Stimulated activated CD4-positive, alpha-beta T cell treated with anti-CD3 and anti-CD28 coated beads, Interleukin-1b, Interleukin-23, amount 100 ng/mL, for 1 hour (primary cell): ENCODE measurements at places on chromosomes 7 and 10.

DNA sequence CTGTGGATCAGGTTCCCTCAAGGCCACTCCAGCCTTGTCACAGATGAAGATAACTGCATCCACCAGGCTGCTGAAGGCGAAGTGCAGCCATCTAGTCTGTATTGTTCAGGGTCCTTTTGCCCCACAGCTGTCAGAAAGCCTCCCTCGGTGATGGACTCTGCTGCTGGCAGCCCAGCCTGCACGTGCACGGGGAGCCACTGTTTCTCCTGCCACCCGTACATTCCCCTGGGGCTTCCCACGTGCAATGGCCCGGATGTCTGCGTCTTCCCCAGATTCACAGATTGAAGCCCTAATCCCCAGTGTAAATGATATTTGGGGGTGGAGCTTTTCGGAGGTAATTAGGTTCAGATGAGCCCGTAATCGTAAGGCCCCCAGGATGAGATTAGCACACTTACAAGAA lies 46.6 kb upstream of the VIPR2 start:
- DNase-seq, result no peak

GRCh38 chr10:129075508-129075907 lies 391.5 kb upstream of the MGMT start:
- DNase-seq, result no peak

DNA sequence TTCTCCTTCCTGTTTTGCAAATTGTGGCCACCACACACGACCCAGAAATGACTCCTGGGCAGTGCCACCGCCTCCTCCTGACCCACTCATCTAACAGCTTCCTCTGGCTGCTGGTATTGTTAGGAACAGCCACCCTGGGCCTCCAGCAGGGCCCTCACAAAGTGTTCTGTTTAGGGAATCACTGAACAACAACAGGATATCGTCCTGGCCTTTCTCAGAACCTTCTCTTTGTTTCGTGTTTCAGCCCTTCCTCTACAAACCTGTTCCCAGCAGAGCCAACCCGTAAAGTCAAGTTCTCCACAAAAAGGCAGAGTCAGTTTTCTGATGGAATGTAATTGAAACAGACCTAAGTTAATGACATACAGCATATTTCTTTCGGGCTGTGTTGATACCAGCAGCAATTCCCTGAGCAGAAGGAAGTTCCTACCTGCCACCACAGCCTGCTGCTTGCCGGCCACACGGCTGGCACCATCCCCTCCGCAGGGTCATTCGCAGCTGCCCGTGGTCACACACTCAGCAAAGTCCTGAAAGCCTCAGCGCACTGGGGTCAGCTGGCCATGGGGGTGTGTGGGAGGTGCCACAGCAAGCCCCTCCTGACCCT lies 91.7 kb upstream of the PITRM1 start:
- no peak for DNase-seq

DNA sequence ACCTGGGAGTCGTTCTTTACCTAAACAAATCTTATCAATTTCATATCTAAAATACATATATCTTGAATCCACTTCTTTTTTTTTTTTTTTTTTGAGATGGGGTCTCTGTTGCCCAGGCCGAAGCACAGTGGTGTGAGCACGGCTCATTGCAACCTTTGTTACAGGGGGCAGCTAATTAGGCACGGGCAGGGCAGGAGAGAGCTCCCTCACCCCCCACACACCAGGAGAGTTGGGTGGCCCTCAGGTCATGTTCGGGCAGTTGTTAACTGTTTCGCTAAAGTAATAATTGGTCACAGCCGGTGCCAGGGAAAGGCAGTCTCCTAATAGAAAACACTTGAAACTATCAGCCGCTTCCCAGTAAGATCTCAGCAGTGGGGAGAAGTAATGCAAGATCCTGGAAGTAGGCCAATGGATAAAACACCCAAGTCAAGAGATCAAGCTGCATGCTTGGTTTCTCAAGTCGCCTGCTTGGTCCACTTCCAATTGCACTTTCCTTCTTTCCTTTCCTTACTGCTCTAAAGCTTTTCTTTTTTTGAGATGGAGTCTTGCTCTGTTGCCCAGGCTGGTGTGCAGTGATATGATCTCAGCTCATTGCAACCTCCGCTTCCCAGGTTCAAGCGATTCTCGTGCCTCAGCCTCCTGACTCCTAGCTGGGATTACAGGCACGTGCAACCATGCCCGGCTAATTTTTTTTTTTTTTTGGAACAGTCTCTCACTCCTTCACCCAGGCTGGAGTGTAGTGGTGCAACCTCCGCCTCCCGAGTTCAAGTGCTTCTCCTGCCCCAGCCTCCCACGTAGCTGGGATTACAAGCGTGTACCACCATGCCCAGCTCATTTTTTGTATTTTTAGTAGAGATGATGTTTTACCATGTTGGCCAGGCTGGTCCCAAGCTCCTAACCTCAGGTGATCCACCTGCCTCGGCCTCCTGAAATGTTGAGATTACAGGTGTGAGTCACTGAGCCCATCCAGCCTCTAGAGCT lies 21.3 kb upstream of the EFCAB10 start:
- DNase-seq, result no peak
